CD4-positive, alpha-beta T cell treated with Interleukin-6 at 100 ng/mL for 8 hours (primary cell): ENCODE measurements at places on chromosomes 1 and 21.

DNA sequence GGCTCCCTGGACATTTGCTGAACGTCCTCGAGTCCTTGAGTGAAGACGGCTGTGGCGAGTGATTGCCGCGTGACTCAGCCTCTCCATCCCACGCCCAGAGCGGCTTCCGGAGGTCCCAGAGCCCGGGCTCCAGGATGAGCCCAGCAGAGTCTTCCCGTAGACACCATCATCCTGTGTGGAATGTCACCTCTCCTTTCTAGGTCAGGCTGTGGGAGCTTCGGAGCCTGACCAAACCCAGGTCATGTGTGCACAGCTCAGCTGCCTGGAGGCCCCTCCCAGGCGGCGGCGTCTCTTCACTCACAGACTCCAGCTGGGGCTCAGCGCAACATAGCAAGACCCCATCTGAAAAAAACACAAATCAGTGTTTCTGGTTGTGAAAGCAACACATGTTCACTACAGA lies 38.2 kb downstream of the PRKCZ start:
- DNase-seq, result no peak

GRCh38 chr1:112850034-112850757 lies 105.8 kb downstream of the SLC16A1 start:
- DNase-seq, result no peak

DNA sequence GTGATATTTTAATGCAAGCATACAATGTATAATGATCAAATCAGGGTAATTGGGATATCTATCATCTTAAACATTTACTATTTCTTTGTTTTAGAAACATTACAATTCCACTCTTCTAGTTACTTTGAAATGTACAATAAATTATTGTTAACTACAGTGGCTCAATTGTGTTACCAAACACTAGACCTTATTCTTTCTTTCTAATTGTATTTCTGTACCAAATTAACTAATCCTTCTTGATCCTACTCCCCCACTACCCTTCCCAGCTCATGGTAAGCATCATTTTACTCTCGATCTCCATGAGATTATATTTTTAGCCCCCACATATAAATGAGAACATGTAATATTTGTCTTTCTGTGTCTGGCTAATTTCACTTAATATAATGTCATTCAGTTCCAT lies 95.0 kb upstream of the MROH9 start:
- no peak for DNase-seq

DNA sequence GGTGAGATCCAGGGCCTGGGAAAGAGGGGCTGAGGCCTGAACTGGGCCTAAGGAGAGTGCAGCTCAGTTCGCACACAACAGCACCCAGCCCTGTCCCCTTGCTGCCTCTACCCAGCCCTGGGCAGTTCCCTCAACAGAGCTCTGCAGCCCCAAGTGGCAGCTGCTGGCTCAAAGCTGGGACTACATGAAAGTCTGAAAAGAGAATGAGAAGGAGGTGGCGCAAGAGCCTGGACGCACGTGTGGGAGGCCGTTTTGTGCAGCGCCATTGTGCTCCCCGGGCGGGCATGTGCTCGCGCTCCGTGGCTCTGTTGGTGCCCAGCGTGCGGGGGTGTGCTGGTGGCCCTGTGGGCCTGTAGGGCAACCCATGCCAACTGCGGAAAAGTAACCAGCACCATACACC lies 10.3 kb downstream of the GPR37L1 start:
- no peak for DNase-seq

DNA sequence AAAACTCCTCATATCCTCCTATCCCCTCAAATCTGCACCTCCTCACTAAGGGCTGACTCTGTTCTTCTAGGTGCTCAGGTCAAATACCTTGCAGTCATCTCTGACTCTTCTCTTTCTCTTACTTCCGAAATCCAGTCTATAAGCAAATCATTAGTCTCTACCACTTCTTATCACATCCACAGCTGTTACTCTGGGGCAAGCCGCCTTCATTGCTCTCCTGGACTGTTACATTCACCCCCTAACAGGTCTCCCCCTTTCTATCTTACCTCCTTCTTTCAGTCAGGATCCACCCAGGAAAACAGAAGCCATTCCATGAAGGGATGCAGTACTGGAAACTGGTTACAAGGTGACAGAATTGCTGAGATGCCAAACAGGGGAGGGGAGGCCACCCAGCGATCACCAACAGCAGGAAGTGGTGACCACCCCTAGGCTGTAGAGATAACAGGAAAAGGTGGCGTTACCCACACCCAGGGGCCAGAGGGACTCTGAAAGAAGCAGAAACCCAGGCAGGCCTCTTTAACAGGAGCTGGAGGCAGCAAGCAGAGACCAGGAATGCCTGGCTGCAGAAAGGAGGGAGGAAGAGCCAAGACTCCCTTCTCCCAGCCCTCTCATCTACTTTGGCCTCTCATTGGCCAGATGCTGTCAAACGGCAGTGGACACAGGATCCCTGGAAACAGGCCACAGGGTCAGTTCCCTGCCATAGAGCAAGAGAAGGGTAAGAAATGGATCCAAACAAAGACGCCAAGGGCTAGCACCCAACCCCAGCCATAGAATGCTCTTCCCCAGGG lies 55.5 kb upstream of the FOXO6 start:
- no peak for DNase-seq

DNA sequence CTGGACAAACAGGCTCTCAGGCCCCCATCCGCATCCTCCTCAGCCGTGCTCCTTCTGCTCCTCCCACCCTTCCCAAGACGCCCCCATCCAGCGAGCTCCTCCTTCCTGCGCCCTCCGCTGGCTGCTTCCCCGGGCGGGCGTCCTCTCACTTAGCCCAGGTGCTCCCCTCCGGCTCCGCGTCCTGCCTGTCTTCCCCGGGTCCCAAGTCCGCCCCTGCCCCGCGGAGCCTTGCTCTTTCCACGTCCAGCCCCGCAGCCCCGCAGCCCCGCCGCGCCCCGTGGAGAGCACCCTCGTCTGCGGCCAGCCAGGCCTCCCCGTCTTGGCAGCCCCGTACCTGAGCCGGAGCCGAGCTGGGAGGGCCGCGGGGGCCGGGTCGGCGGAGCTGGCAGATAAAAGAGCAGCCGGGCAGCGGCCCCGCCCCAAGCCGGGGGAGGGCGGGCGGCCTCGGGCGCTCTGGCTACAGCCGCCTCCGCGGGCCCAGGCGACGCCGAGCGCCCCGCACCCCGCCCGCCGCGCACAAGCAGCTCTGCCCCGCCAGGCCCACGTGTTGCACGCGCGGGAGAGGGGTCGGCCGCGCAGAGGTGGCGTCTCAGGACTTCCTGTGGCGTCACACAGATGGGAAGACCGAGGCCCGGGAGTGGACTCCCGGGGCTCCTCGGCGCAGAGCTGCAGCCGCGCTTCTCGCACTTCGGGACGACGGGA lies at the start of gene PAQR7:
Gene PAQR7 (minus strand): TSS at position 555 of the 702 bp plus-strand sequence. CDS start 11,869 bp downstream, outside the sequence.
- peak; percentile 47 for DNase-seq

- DNase-seq, result no peak
Measured at GRCh38 chr1:10889650-10890353, 93.4 kb upstream of the CASZ1 start.

DNA sequence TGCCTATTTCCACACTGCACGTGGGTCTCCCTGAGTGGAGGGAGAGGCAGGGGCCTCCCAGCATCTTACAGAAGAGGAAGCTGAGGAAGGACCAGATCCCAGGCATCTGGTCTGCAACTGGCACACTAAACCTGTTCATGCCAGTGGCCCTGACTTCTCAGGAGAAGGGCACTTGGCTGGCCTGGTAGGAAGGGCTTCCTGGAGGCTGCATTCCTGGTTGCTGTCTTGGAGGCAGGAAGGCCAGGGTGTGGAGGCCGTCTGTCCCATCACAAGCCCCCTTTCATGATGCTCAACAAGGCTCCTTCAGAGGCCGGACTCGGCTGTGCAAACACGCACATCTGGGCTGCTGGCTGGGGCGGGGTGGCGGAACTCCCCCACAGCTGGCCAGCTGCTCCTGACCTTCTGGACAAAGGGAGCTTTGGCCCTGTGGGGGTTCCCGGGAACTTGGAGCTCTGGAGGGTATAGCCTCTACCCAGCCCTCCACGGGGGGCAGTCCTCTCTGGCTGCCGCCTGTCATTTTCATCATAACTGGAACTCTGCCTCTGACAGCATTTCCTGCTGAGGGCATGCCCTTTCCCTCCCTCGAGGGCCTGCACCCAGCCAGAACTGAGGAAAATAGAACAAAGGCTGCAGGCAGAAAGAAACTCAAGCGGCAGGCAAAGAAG lies 39.2 kb upstream of the POU3F1 start:
- no peak for DNase-seq

DNA sequence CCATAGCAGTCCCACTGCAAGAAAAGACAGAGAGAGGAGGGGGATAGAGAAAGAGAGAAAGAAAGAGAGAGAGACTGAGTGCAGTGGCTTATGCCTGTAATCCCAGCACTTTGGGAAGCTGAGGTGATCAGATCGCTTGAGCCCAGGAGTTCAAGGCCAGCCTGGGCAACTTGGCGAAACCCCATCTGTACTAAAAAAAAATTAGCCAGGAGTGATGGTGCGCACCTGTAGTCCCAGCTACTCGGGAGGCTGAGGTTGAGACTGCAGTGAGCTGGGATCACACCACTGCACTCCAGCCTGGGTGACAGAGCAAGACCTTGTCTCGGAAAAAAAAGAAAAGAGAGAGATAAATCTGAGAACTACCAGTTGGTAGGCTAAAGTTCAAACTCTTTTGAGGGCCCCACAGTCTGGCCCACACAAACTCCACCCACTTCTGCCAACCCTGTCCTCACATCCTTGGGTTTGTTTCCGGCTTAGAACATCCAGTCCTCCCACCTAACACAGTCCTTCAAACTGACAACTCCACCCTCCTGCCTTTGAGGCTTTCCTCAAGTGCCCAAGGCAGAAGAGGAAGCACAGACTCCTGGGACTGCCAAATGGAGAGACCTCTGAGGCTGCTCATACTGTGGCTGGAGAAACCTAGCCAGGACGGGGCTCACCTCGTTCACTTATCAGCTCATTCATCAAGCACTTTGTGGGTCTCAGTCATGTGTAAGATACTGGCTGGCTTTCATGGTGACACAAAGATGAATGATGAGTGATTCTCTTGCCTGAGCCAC lies 20.1 kb downstream of the TFAP2E start:
- no peak for DNase-seq

DNA sequence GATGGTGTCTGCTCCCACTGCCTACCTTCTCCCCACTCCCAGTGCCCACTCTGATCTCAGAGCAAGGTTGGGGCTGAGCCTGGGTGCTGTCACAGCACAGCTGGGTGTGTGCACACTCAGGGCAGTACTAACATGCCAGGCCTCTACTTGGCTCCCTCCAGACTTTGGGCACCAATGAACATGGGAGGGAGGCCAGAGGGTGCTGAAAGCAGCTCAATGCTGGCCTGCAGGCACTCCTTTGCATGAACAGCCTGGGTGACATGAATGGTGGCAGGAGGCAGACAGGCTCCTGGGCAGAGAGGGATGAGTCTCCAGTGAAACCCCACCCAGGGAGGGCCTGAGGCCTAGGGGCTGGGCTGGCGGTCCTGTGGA lies 25.8 kb upstream of the DENND1B start:
- DNase-seq, result no peak

- DNase-seq, result no peak
Measured at GRCh38 chr1:25743164-25744139, 56.5 kb upstream of the SELENON start.

DNA sequence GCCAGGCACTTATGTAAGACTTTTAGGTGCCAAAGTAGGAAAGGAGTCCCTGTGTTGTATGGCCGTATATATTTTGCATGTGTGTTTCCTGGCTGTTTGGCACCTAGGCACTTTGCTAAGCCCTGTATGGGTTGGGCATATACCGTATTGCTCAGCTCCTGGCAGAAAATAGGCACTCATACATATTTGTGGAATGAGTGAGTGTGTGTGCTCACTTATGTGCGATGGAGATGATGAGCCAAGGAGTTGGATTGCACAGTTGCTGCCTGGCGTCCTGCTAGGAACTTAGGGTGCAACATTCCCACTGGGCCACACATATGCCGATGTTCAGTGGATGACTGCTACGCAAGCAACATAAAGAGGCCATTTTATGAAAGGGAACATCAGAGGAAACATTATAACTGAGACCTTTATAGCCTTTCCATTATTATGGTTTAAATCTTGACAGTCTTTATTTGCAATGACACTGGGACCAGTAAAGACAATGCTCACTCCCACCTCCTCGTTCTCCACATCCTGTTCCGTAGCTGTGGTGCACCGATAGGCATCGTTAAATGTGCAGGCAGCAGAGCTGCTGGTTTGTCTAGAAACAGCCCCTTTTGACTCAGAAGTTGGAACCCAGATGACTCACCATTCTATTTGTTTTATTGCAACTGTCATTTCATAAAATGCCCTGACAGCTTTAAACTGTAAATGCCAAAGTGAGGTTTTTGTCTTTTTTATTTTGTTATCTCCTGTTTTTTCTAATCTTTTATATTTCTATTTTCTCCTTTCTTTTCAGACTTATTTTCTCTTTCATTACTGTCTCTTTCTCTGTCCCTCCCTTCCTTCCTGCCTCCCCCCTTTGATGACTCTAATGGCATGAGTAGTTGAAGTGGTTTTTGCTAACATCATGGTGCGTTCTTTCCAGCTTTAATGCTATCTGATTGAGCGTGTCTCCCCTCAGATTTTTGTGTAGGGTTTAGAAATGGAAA lies 36.1 kb downstream of the PEX14 start:
- DNase-seq, result peak; percentile 87

GRCh38 chr1:9767964-9768668 lies 55.6 kb downstream of the CLSTN1 start:
- DNase-seq, result no peak
